ENCODE measurements at places on chromosomes 11 and 22. TPM values are rescaled to one million over a fixed set of nuclear protein-coding genes. Genes with fewer than 3 reads are reported as not detected.

The FKBP2 gene
- polyA plus RNA-seq, result 137 TPM

The UBQLNL gene
- polyA plus RNA-seq, result 0.09 TPM

The ZNHIT2 gene
- polyA plus RNA-seq, result 5.1 TPM

The TEX12 gene
- not detected for polyA plus RNA-seq

The SMC1B gene
- polyA plus RNA-seq, result not detected

The SUSD2 gene
- polyA plus RNA-seq, result 0.77 TPM

The CHRM1 gene
- not detected for polyA plus RNA-seq

The PGA5 gene
- 0.13 TPM for polyA plus RNA-seq

The PANX2 gene
- polyA plus RNA-seq, result 0.36 TPM

The SMPD1 gene
- 24.5 TPM for polyA plus RNA-seq

The MIAT gene
- polyA plus RNA-seq, result 1.1 TPM

The OR10V1 gene
- not detected for polyA plus RNA-seq

The THY1 gene
- polyA plus RNA-seq, result 46.9 TPM

The NRGN gene
- 17.0 TPM for polyA plus RNA-seq

The SEC14L6 gene
- polyA plus RNA-seq, result 0.37 TPM

The OR4A16 gene
- not detected for polyA plus RNA-seq

The ASCC2 gene
- polyA plus RNA-seq, result 32.2 TPM
